ENCODE measurements at places on chromosomes 3 and 15.
A peak's percentile ranks its signal among the peaks of the same experiment; 100 is the strongest.

GRCh38 chr3:153069598-153070510, 92.2 kb upstream of the RAP2B start:
- no peak for DNase-seq

DNA sequence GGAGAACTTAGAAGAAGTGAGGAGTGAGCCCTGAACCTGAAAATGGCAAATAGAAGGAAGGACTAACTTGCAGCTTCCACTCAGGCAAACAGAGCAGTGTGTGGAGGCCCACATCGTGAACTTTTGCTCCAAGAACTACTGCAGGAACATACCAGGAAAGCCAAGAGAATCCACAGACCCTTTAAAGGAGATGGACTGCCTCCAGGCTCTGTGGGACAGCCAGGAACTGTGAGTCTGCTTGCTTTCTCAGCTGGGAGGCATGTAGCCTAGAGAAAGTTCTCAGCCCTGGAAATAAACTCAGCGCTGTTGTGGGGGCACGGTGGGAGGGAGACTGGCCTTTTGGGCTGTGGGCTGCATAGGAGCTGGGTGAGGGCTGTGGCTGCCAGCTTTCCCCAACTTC, 93.0 kb downstream of the SNRK start:
- DNase-seq, result no peak

DNA sequence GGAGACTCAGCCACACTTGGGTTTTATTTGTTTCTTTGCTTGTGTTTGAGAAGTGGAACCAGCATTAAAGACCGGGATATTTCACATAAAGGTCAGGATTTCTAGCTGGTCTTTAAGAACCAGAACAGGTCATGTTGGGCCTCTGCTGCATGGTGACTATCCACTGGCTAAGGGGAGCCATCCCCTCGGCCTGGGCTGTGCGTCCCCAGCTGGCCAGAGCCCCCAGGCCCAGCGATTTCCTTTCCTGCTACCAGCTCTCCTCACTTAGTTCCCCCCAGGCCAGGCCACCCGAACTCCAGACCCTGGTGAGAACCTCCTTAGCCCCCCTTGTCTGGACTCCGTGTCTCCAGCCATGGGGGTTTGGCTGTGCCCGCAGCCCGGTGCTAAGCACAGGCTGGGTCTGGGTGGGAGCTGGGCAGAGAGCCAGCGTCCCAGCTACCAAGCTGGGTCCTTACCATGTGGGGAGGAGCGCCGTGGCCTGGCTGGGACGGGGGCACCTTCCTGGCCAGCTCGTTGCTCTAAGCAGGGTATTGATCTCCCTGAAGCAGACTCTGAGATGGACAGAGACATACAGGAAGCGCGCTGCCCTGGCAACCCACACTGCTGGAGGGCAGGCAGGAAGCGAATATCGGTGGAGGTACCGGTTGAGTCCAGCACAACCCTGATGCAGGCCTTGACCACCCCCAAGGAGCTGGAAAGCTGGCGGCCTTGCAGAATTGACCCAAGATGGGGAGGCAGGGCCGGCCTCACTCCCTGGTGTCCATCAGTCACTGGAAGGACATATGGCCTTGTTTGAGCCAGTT, 49.4 kb downstream of the KLF15 start:
- DNase-seq, result no peak

DNA sequence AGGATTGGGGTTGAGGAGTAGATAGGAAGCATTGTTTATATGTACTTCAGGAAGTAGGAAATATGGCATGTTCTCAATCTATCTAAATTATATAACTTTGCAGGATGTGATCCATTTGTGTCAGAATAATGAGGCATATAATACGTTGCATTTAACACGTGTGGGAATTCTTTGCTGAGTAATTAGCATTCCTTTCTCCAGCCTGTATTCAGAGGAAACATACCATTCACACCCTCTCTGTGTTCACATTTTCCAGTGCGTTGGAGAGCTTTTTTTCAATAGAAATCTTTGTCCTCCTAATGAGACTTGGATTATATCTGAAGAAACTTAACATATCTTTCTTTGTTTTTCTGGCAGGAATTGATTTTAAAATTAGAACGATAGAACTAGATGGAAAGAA, 33.0 kb upstream of the APH1B start:
- no peak for DNase-seq

DNA sequence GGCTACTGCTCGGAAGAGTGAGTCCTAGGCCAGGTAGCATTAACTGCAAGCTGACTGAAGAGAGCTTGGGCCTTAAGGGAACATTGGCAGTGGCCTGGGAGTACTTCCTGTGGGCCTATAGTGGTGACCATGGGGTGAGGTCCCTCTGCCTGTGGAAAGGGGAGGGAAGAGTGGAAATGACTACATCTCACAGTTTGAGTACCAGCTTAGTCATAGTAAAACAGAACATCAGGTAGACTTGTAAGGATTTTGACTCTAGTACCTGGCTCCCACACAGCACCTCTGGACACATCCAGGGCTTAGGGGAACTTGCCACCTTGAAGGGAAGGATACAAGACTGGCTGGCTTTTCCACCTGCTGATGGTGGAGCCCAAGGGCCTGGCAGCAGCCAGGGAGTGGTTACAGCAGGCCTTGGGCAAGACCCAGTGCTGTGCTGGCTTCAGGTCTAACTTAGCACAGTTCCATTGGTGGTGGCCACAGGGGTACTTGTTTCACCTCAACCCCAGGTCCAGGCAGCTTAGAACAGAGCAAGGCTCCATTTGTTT, 147.8 kb downstream of the SLC9A9 start:
- DNase-seq, result no peak

GRCh38 chr15:26051761-26052675, 188.9 kb upstream of the ATP10A start:
- no peak for DNase-seq

- peak; percentile 33 for DNase-seq
These were observed 58.6 kb upstream of the SLITRK3 start for GRCh38 chr3:165254812-165255211.

- DNase-seq, result no peak
These were observed 15.0 kb upstream of the HPS3 start for GRCh38 chr3:149114458-149114857.

- no peak for DNase-seq
These were observed 72.8 kb upstream of the MYO5C start for GRCh38 chr15:52368402-52368801.

DNA sequence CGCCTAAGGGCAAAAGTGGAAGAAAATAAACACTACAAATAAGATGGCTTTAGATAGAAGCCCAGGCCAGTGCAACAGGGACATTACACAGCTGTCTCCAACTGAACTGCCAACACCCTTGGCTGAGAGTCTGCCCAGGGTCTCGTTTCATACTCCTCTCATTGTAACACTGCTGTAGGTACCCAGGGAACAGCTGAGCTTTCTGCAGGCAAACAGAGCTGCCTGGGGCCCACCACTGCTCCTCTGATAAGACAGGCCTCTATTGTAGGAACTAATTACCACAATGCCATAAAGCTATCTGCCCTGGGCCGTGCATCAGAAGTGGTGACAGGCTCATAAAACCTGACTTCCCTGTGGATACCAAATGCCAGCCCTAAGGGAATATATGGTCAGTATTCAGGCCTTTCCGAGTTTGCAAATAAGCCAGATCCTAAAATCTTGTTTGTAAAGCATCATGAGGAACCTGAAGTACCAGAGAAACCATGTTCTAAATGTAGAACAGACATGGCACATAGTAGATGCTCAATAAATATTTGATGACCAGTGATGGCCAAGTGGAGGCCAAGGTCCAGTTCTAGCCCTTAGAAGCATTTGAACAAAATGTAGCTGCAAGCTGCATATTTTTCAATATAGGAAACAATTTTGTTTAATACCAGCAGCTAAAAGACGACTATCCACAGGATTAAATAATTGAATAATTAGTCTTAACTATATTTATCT, 84.3 kb upstream of the NEO1 start:
- no peak for DNase-seq

DNA sequence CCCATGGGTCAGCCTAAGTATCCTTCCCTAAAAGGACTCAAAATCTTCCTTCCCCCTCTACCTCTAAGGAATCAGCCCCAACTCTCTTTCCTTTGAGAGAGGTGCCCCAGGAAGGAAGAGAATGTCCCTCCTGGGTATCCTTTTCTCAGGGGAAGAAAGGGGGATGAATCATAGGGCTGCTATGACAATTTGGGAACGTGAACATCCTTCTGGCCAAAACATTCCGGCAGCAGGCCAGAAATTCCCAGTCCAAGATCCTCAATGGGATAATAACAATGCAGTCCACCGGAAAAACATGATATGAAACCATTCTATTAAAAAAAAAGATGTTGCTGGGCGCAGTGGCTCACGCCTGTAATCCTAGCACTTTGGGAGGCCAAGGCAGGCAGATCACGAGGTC, 50.8 kb upstream of the CACNA2D3 start:
- no peak for DNase-seq
